ENCODE measurements at places on chromosomes 16 and 17. TPM values are rescaled to one million over a fixed set of nuclear protein-coding genes. Genes with fewer than 3 reads are reported as not detected.

The CACNG1 gene
- 0.24 TPM for total RNA-seq

The AIPL1 gene
- total RNA-seq = not detected

The TAT gene
- total RNA-seq = 0.14 TPM

The C17orf107 gene
- 4.4 TPM for total RNA-seq

The CLDN7 gene
- 284 TPM for total RNA-seq

The SGCA gene
- not detected for total RNA-seq

The CMIP gene
- total RNA-seq = 46.6 TPM

The HS3ST3A1 gene
- 7.6 TPM for total RNA-seq

The CETP gene
- not detected for total RNA-seq

All from type B pancreatic cell (in vitro differentiated cells).